Right kidney (tissue), 9 donors: ENCODE measurements at places on chromosomes 16 and 17.

GRCh38 chr17:79792984-79793923, 3.6 kb downstream of the CBX8 start:
- DNase-seq = peak; percentile 79

DNA sequence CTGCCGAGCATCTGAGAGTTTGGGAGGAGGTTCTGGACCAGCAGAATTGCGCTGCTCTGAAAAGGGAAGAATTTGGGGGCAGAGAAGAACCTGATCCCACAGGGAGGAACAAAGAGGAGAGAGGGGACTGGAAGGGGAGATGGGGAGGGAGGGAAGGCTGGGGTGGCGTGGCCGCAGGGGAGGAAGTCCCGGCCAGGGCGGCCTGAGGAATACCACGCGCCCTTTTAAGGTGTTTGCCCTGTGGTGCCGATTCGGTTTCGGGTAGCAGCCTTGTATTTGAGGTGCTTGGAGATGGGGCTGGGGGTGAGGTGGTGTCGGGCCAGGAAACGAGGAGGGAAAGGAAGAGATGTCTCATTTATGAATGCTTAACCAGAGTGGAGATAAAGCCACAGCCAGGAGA, 51.3 kb downstream of the AKAP1 start:
- DNase-seq = no peak

GRCh38 chr17:68591583-68591982, 9.6 kb downstream of the FAM20A start:
- DNase-seq = no peak

DNA sequence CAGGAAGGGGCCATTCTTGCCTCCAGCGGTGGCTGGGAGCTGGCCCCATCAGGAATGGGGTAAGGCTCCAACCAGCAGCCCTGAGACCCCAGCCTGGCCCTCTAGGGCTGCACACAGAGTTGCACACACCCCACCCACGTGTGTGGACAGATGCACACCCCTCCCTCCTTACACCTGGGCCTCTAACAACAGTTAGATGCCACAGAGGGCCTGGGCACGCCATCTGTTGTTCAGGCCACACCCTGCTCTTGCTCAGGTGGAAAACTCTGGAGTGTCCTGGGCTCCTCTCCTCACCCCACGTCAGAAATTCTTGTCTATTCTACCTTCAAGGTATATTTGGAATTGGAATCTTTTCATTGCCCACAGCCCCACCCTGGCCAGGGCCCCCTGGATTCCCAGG, 13.3 kb upstream of the RAI1 start:
- DNase-seq = no peak

DNA sequence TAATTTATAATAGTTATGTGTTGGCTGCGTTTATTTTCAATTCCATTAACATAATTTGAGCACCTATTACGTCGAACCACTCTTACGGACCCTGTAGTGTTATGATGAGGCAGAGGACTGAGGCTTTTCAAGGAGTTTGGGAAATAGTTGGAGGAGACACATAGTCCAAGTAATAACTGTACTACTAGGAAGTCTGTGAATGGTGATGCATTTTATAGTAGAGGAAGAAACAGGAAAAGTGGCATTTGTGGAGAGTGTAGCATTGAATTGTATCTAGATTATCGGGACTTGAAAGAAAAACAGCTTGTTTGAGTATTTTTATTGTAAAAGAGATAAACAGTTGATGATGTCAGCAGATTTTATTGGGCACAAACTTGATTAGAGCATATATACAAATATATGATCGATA, 1.7 kb downstream of the NFATC3 start:
- DNase-seq = no peak

DNA sequence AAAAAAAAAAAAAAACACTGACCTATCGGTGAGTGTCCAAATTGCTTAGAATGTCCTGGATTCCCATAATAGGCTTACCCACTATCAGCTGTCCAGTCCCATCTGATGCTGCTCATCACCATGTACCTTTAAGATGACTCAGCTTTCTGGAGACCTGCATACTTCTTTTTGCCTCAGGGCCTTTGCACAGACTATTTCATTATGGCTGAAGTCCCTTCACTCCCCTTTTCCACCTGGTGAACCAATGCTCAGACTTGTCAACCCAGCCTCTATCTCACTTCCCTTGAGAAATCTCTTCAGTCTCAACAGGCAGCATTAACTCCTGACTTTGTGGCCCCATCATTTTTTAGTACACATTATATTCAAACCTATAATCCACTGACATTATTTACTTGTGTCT, 29.7 kb upstream of the NUDT7 start:
- no peak for DNase-seq

- no peak for DNase-seq
Measured at GRCh38 chr17:34885076-34885475, 76.2 kb downstream of the CCT6B start.

DNA sequence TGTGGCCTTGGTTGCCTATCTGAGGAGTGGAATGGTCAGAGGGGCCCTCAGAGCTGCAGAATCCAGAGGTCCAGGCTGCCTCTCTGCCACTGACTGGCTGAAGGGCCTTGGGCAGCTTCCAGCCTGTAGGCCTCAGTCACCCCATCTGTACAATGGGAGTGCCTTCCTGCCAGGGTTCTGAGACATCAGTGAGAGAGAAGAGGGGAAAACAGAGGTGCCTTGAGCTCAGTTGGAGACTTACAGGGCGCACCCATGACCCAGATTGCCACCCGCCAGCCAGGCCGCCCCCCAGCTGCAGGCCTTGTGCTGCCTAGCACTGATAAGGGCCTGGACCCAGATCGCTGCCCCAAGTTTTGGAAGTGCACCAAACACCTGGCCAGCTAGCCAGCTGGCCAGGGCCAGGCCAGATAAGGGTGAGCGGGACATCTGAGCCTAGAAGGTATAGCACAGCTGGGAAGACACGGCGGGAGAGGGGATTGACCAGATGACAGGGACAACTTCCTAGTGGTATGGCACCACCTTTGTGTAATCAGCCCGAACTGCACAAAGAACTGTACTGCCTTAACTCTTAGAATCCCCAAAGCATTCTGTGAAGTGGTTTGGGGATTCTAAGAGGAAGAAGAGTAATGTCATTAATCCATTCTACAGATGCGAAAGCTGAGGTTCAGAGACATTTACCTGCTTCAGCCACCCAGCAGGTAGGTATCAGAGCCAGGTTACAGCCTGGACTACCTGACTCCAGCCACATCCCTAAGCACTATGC, 1.4 kb downstream of the SLC4A1 start:
- no peak for DNase-seq

DNA sequence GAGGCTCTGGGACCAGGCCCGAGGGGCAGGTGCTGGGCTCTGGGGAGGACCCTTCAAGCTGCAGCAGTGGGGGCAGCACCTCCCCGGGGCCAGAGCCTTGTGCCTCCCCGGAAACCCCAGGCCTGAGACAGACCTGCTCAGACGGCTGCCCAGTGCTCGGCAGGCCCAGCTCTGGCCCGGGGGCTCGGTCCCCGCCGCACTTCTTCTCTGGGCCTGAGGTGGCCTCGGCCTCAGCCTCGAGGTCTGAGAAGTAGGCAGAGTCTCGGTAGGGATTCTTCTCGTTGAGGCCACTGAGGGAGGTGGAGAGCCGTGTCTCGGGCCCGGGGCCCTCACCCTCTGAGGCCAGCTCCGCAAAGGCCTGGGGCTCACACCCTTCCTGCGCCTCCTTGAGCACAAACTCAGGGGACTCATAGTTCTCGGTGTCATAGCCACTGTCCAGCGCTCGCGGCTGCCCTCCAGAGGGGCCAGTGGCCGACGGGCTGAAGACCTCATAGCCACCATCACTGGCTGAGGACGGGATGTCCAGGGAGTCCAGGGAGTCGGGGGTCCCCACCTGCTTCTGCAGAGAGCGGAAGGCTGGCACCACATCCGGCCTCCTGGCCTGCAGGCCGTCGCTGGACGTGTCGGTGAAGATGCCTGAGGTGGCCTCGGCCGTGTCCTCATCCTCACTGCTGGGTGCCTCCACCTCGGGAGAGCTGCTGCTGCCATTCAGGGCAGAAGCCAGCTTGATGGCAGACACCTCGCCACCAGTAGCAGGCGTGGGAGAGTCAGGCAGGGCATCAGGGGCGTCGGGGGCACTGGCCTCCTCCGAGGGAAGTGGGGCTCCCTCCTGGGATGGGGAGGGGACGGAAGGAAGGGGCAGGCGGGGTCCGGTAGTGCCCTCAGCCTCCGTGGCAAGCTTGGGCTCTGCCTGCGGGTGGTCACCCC, 44.3 kb upstream of the PVALEF start:
- no peak for DNase-seq

DNA sequence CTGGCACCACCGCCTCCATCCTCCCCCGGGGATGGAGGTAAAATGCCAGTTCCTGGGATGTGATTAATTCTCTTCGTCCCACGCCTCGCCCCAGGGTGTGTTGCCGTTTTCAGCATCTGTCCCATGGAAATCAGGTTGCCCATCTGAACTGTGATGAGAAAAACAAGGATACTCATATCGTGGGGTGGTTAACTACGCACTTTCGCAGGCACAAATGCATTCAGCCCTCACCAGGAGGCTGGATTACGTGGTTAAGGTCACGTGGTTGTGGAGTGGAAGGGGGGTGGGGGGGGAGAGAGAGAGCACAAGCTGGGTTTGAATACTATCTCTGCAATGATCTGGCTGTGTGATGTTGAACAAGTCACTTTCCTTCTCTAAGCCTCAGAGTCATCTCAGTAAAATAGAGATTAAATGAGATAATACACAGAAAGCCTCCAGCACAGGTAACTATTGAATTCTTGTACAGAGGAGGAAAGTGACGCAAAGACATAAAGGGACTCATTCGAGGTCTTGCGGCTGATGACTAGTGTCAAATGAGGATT, 74.7 kb downstream of the BMERB1 start:
- no peak for DNase-seq

GRCh38 chr16:49469930-49470451, 96.4 kb downstream of the C16orf78 start:
- DNase-seq = no peak

DNA sequence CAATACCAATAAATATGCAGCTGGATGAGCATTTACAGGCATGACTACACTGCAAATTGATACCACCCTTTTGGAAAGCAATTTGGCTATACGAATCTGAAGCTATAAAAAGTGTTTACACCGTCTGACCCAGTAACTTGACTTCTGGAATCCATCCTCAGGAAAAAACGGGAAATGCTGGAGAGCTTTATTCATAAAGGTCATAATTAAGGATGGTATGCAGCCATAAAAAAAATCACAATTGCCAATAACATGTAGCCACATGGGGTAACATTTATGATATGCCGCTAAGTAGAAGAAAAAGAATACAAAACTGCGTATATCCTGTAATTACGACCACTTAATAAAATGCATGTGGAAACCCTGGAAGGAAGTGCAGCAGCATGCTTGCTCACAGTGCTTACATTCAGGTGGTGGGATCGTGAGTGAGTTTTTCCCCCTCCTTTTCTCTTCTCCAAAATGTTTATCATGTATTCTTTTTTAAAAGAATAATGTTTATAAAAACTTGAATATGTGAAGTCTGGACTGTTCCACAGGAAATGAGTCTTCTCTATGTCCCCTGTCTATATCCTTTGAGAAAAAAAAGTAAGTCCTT, 34.2 kb downstream of the COPRS start:
- no peak for DNase-seq
